ENCODE measurements at places on chromosomes 6 and 20.

GRCh38 chr6:10529231-10529801 is 8.2 kb downstream of the GCNT2 start:
- DNase-seq = no peak

GRCh38 chr6:35057449-35058357 is 83.4 kb downstream of the TCP11 start:
- DNase-seq = no peak

- DNase-seq = no peak
Observed at GRCh38 chr6:109894181-109894580, 83.9 kb upstream of the GPR6 start.

- DNase-seq = no peak
Observed at GRCh38 chr6:16635810-16636602, 125.3 kb downstream of the ATXN1 start.

DNA sequence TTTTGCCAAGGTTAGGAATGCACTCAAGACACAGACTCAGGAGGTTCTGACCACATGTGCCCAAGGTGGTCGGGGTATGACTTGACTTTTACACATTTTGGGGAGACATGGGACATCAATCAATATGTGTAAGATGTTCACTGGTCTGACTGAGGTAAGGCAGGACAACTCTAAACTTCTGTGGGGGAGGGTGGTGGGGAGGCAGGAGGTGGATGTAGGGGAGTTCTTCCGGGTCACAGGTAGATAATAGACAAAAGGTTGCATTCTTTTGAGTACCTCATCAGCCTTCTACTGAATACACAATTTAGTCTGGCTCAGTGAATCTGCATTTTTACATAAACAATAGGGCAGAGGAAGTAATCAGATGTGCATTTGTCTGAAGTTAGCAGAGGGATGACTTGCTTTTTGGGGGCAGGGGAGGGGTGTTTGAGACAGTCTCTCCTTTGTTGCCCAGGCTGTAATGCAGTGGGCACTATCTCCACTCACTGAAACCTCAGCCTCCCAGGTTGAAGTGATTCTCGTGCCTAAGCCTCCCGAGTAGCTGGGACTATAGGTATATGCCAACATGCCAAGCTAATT is 10.9 kb downstream of the ECHDC1 start:
- DNase-seq = no peak

DNA sequence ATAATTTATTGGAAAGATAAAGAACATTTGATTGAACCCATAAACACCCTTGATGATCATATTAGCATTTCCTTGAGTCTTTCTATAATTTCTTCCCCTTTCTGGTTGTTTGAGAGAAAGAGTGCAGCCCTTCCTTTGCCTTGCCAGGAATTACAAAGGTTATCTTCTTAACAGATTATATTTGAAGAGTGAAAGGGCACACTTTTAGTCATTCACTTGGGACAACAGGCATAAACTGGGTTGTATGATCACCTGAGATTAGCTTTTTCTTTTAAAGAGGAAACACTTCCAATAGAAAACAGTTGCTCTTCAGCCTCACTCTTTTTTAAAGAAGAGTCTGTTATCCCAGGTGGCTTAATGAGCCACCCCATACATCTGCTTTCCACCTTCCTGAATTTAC is 295.2 kb downstream of the PHF3 start:
- no peak for DNase-seq

- DNase-seq = no peak
Observed at GRCh38 chr20:38072898-38073297, 39.4 kb downstream of the RPRD1B start.

GRCh38 chr20:47239719-47240067 is 116.8 kb downstream of the ZMYND8 start:
- no peak for DNase-seq

- no peak for DNase-seq
Observed at GRCh38 chr20:62693524-62693922, 15.1 kb upstream of the NTSR1 start.

DNA sequence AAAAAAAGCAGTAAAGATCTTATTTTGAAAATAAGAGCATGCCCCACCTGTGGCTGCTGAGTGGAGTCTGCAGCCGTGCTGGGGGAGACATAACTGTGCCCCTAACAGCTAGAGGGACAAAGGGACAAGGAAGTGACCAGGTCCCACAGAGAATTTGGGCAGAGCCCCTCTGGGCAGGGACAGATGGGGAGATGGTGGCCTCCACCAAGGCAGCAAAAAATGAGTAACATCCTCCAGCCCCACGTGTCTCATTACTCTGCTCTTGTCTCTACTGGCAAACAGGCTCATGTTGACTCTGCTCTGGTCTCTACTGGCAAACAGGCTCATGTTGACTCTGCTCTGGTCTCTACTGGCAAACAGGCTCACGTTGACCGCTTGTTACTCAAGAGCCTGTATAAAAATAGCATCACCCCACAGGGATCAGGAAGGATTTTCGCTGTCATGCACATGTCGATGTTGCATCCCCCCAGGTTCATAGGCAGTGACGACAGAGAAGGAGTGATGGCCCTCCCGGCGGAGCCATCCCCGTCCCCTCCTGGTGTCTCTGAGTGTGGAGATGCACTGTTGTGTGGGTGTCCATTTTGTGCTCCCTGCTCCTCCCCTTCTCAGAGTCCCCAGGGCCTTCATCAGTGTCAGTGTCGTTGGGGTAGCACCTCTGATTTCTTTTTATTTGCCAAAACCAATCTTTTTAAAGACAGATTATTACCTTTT is 17.3 kb upstream of the PCMTD2 start:
- no peak for DNase-seq

DNA sequence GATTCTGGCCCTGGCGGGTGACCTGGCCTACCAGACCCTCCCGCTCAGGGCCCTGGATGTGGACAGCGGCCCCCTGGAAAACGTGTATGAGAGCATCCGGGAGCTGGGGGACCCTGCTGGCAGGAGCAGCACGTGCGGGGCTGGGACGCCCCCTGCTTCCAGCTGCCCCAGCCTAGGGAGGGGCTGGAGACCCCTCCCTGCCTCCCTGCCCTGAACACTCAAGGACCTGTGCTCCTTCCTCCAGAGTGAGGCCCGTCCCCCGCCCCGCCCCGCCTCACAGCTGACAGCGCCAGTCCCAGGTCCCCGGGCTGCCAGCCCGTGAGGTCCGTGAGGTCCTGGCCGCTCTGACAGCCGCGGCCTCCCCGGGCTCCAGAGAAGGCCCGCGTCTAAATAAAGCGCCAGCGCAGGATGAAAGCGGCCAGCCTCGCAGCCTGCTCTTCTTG is 868 bp upstream of the SLC2A4RG start:
- peak; percentile 56 for DNase-seq

- no peak for DNase-seq
Observed at GRCh38 chr6:1336246-1336843, 24.4 kb downstream of the FOXQ1 start.

DNA sequence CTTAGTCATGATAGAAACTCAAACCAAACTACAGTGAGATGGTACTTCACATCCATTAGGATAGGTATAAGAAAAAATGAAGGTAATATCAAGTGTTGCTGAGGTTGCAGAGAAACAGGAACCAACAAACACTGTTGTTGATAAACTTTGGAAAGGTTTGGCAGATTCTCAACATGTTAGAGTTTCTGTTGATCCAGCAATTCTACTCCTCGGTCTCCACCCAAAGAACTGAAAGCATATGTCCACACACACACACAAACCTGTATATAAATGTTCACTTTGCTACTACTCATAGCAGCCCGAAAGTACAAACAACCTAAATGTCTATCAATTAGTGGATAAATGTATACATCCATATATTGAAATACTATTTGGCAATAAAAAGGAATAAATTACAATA is 128.3 kb upstream of the CARMIL1 start:
- DNase-seq = no peak

DNA sequence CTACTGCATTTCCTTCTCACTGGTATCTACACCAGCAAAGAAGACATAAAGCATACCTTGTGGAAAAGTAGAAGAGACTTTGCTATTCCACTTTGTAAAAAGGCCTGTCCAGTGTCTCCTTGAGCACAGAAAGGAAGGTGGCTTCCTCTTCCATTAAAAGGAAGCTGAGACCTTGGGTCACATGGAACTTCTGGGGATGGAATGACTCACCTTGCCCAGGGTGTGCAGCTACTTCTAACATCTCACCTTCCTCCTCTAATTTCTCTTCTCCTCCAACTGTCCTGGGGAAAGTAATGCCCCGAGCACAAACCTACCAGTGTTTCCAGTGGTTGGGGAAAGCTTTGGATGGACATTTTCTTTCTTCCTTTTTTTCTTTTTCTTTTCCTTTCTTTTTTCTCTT is 848.8 kb upstream of the MAP3K7 start:
- DNase-seq = no peak

GRCh38 chr6:12137480-12137879 is 125.4 kb downstream of the HIVEP1 start:
- DNase-seq = no peak

- DNase-seq = peak; percentile 73
Observed at GRCh38 chr6:35299674-35300073, 2.1 kb downstream of the DEF6 start.

DNA sequence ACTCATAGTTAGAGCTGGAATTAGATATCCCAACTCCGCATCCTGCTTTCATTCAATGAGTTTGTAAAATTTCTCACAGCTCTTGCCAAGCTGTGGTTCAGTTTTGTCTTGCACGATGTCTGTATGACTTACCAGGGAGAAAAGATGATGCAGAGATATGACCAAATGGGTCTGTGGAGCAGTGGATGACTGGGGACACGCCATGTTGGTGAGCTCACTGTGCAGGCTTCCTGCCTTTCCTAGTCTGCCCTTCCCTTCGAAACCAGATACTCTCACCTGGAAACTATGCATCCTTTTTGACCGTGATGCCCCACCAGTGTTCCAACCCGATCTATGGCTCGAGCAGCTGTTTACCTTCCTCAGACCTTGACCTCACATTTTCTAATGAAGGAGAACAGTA is 262.7 kb upstream of the BMP2 start:
- DNase-seq = no peak

DNA sequence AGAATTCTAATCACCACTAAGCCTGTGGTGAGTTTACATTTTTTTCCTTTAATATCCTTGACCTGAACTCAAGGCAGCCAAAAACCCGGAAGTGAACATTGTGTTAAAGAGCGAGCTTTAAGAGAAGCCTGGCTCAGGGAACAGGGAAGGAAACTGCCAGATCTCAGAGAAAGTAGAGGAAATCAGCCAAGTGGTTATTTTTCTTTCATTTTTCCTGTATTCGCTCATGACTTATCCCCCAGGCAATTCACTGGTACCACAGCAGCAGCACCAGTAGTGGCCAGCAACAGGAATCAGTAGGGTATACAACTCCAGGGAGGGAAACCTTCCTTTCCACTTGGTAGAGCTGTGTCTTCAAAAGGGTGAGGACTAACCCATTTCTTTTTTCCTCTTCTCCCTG is 89.6 kb upstream of the HMGCLL1 start:
- no peak for DNase-seq

GRCh38 chr20:37291724-37292126 is 2.3 kb downstream of the MANBAL start:
- no peak for DNase-seq

- DNase-seq = peak; percentile 61
Observed at GRCh38 chr6:30752157-30752927, 8.0 kb upstream of the IER3 start.

- no peak for DNase-seq
Observed at GRCh38 chr6:166355552-166355951, 13.2 kb upstream of the SFT2D1 start.

- no peak for DNase-seq
Observed at GRCh38 chr20:21238818-21239536, 64.2 kb upstream of the XRN2 start.
